ENCODE measurements at places on chromosomes 4 and X.

- DNase-seq, result no peak
Measured at GRCh38 chrX:118758511-118758910, 31.1 kb downstream of the IL13RA1 start.

- no peak for DNase-seq
Measured at GRCh38 chr4:155173371-155173770, 35.1 kb upstream of the NPY2R start.

DNA sequence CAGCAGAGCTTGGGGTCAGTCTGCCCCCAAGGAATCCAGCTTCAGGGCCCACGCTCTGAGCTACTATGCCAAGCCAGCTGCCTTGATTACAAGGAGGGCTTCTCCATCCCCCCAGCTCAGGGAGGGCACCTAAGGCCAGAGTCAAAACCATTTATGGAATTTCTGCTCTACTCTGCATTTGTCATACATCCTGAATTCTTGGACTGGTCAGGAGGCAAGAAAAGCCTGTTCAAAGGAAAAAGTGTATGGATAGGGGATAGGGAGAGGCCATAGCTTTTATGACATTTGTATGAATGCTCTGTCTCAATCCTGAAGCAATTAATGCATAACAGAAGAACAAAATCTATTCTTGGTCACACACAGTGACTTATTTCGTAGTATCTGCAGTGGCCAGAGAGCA lies 32.2 kb downstream of the EDNRA start:
- no peak for DNase-seq

DNA sequence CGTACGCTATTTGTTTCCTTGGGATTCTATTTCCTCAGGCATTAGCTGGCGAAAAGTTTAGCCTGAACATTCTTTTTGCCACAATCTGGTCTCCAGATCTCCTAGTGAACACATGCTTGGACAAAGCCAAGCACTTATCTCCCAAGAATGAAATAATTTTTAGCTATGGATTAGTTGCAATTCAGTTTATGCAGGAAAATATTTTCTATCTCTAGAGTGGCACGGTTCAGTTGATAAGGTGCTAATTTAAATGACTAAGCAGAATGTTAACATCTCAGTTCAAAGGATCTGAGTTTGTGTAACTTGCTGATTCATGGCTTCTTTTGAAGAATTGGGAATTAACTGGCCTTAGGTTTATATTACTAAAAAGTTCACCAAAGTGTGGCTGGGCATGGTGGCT lies 58.1 kb upstream of the JADE1 start:
- DNase-seq, result no peak

DNA sequence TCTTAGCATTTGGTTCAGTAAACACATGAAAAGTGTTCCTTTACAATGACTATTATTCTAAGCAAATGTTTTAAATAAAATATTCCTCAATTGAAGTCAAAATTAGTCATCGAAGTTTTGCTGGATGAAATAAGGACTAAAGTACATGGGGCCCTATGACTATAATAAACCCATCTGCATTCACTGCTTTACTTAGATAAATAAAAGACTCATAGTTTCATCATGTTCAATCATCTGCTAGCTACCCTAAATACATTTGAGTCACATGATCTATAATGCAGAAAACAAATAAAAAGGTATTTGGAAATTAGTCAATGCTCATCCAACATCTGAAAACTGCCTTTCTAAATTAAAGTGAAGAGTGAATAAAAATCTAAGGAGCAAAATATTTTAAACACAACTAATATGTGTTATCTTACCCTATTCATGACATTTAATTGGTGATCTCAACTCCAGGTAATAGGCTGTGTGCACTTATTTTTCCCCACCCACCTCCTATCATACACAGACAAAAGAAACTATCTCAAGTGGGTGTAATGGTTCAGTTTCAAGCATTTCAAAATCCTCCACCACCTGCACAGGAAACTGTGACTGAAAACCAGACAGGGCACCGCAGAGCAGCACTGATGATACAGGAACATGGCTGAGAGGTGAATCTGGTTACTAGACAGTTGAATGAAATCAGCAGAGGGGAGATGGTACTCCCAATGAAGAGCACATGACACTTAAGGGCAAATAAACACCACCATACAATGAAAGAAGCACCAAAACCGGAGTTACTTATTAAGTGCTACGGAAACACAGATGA lies 78.6 kb downstream of the CAMK2D start:
- peak; percentile 1 for DNase-seq

- DNase-seq, result no peak
Measured at GRCh38 chrX:119687661-119688413, 5.1 kb downstream of the SEPTIN6 start.

GRCh38 chrX:5695971-5696370 lies 532.7 kb downstream of the NLGN4X start:
- DNase-seq, result no peak

DNA sequence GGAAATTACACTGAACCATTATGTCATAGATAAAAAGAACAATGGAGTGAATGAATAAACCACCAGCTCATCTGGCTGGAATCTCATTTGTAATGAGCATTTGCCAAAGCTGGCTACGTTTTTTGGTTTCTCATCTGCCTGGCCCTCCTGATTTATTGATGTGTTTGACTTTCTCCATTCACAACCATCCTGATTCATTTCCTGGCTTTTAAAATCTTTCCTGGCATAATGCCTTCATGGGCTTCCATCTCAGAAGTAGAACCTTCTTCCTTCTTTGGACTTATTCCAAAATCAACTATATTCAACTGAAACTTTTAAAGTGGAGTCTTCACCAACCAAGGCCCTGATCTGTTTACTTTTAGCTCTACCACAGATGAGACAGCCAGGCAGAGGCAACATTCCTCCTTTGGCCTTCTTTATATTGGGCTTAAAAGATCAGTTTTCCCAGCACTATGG lies 36.0 kb upstream of the ARSJ start:
- DNase-seq, result no peak

- DNase-seq, result no peak
Measured at GRCh38 chr4:11098461-11098860, 330.2 kb downstream of the HS3ST1 start.

DNA sequence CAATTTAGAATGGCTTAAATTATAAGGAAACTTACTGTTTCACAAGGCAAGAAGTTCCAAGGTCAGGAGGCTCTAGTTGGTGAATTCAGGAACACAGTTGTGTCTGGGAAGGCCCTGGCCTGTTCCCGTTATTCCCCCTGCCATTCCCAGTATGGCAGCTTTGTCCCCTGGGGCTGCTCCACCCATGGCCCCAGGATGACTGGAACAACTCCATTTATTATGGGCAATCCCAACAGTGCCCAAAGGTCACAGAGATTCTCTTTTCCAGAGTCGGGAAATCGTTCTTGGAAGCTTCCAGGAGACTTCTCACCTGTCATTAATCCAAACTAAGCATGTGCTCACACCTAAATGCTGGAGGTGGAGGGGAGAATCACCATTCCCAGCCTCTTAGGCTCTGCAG lies 2.8 kb upstream of the PRKG2 start:
- no peak for DNase-seq

DNA sequence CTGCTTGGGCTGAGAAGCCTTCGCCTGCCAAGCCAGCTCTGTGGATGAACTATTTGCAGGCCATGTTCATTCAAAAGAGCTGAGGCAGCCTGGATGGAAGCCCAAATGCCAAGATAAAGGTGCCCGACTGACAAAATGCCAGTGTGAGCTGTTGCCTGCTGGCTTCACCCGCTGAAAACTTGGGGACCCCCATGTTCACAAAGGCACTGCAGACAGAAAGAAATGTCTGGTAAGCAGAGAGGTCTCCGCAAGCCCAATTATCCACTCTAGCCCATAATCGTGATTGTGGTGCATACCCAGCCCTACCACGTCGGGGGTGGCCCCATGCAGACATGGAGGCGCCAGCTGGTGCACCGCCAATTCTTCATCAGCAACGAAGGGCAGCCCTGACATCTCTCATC lies 13.0 kb upstream of the SMIM20 start:
- no peak for DNase-seq

DNA sequence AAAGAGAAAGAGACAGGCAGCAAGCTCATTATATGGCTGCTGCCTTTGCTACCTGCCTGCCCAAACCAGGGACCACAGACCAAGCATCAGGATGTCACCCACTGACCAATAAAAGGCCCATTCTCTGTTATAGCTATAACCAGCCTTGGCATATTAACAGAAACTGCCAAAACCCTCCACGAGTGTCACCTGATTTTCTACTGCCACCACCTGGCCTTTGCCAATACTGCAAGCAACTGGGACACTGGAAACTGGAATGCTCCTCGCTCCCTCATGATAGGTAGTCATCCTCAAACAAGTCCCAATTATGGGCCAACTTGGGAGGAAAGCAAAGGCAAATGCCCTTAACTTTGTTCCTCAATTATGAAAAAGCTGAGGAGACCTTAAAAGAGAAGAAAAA lies 76.0 kb downstream of the SPIN4 start:
- no peak for DNase-seq

DNA sequence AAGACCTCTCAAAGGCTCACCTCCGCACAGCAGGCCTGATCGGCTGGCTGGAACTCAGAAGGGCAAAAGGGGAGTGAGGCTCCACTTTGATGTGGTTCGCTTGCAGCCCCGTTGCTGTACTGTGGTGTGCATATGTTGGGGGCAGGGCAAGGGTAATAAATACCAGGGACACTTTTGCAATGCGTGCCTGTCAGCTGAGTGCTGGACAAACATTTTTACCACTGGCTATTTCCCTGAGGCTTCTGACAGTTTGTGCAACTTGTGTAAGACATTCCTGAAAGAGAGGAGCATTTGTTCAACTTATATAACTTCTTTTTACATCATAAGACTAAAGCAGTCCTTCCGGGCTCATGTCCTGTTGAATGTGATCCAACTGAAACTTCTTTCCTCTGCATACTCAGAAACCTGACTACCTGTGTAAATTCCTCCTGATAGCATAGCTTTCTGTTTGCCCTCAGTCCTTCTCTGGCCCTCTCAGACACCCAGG lies 82.3 kb downstream of the SPRY1 start:
- no peak for DNase-seq

DNA sequence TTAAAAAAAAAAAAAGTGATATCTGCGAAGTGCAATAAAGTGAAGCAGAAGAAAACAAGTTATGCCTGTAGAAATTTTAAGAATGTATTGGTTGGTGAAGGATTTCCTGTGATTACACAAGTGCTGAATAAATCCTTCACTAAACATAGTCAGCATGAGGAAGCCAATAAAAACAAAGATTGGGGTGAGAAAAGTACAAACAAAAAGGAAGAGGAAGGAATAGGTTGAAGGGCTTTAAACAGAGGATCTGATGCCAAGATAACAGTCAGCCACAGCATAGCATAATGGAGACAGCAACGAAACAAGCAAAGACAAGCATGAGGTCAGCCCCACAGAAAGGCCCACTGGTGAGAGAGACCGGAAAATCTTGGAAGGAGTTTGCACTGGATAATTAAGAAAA lies 372.2 kb downstream of the ADAM29 start:
- no peak for DNase-seq

GRCh38 chrX:68571610-68572311 lies 72.9 kb downstream of the YIPF6 start:
- no peak for DNase-seq

Data from NCI-H2081 (cell line).